ENCODE measurements at places on chromosomes 16 and 17.

GRCh38 chr16:72635694-72636093, 412.2 kb downstream of the ZFHX3 start:
- no peak for DNase-seq

DNA sequence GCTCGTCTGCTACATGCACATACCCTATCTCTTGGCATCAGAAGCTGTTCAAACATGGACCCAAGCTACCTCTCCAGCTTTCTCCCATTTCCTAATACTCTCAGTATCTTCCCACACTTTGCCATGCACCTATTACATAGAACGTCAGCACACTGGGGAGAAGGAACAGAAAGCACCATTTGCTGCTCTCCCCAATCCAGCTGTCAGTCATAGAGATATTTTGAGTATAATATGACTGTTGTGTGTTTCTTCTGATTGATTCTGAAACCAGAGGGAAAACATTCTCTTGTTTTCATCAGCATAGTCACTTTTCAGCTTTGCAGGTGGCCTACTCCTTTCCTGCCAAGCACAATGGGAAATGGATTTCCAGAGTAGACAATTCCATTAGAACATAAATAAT, 107.1 kb downstream of the ADAMTS18 start:
- DNase-seq, result no peak

- no peak for DNase-seq
Observed at GRCh38 chr17:55770196-55770870, 19.5 kb downstream of the PCTP start.

DNA sequence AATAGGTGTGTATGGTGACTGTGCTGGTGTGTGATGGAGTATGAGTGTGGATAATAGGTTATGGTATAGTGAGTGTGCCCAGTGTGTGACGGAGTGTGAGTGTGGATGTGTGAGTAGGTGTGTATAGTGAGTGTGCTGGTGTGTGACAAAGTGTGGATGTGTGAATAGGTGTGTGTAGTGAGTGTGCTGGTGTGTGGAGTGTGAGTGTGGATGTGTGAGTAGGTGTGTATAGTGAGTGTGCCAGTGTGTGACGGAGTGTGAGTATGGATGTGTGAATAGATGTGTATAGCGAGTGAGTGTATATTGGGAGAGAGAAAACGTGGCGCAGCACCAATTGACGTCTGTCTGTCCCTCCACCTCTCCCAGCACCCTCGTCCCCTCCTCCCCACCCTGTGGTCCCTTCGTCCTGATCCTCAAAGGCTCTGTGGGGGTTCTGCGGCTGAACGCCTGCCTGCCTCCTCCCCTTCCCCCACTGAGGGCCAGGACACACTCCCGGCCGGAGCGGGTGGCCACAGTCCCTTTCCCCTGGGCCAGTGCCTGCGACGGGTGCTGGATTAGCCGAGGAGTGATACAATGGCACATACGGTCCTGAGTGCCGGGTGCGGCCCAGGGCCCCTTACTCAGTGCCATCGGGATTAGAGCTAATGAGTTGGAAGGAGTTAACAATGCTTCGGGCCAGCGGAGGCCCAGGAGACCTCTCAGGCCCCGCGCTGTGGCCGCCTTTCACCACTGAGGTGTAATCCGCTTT, 160.0 kb downstream of the MRM1 start:
- DNase-seq, result no peak

- no peak for DNase-seq
Observed at GRCh38 chr16:78183437-78184237, 84.2 kb downstream of the WWOX start.

DNA sequence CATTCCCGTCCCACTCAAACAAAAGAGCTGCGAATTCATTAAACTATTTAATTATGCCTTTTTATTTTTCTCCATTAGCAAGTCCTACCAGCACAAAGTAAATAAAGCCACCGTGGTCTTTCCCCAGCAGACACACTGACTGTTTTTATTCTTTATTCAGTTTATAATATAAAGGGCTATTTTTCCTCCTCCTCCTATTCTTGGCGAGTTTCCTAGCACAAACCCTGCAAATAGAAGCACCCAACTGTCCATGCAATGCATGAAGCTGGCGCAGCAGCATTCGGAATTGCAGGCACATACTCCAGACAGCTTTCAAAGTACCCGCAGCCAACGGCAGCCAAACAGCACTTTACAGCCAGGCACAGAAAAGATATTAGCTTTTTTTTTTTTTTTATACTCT, 583.4 kb upstream of the PSMD7 start:
- DNase-seq, result no peak

GRCh38 chr16:15498427-15499175, 64.2 kb downstream of the BMERB1 start:
- no peak for DNase-seq

DNA sequence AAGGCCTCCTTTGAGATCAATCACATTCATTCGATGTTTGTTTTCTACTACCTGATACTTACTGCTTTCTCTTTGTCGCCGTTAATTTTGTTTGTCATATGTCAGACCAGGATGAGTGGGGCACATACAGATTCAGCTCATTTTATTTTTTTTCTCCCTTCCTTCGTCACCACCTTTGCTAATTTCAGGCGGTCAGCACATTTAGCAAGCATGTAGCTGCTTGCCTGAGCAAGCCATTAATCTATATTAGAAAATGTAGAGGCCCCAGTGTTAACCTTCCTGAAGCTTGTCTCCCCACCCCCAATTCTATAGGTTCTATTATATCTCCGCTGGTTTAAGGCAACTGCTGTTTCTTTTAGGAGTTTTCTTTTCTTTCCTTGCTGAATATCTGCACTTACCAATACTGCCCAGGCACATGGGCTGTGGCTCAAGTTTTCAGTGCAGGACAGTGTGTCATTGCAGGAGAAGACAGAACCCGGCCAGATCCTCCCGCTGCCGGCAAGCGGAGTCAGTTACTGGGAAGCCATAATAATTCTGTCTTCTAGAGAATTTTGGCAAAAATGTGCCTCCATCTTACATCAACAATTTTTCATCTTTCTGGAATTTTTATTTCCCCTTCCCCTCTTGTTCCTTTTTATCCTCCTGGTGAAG, 714.3 kb downstream of the WWOX start:
- no peak for DNase-seq

DNA sequence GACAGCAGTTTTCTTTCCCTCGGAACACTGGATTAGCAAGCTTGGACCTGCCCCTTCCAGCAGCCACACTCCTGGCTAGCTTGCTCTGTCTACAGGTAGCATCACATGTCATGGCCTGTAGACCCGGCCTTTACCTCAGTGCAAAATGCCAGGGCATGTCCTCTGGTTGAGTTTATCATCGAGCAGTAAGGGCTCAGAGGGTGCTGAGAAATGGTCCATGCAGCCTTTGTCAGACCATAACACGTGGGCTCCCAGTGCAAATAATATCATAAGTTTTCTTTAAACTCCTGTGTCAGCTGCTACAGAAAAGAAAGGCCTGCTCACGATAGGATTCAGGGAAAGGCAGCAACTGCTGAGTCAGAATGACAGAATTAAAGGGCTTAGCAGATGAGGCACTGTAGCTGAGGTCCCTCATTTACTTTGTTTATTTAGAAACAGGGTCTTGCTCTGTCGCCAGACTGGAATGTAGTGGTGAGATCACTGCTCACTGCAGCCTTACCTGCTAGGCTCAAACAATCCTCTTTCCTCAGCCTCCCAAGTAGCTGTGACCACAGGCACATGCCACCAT, 8.0 kb upstream of the GNA13 start:
- DNase-seq, result no peak

DNA sequence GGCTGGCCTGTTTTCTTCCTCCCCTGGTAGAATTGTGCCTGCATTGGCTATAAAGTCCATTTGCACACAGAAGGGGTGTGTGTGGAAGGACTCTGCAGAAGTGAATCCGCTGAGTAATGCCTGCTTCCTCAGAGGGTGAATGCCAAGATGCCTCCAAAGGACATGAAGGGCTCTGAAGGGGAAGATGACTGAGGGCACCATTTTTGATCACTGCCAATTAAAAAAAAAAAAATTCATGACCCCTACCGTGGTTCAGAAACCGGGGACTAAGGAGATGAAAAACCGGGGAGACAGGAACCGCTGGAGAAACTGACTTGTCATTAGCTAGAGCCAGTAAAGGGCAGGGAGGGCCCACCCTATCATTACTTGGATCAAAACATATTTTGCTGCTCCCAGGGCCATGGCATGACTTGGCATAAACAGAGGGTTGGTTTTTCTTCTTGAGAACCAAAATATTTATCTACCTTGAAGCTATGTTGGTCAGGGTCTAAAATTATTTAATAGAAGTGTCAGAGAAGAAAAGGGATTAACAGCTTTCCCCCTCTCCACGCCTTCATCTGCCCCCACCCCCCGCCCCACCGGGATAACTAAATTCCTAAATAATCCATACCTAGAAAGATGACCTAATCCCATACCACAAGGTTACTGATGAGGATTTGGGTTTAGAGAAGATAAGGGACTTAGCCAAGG, 3.6 kb upstream of the USP7 start:
- no peak for DNase-seq

- DNase-seq, result no peak
Observed at GRCh38 chr17:41651625-41652460, 27.5 kb upstream of the KRT17 start.

DNA sequence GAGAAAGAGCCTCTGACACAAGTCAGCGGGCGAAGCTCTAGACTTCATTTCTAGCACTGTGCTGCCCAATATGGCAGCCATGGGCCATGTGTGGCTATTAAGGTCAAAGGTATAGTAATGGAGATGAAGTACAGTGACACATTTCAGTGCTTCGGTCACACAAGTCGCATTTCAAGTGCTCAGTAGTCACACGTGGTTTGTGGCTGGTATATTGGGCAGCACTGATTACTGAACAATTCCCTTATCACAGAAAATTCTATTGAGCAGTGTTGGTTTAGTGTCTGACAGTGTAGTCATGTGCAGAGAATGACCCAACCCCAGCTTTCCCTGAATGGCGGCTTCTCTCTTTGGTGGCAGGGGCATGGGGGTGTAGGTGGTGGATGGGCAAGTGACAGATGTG, 84.9 kb upstream of the SDK2 start:
- DNase-seq, result no peak

GRCh38 chr17:61528171-61528570, 62.8 kb downstream of the NACA2 start:
- DNase-seq, result no peak

DNA sequence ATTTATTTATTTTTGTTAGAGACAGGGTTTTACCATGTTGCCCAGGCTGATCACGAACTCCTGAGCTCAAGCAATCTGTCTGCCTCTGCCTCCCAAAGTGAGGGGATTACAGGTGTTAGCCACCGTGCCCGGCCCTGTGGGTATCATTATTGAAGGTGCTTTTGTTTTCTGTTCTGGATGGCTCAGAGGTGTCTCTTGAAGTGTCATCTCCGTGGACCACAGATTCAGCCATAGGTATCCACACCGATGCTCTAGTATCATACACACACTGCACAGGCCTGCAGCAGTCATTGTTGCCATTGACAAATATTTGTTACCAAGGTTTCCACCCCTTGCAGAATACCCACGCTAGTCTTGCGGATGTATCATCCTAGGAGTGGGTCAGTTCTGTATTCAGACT, 446.2 kb downstream of the XYLT1 start:
- DNase-seq, result no peak

GRCh38 chr17:30226878-30227277, 8.6 kb downstream of the SLC6A4 start:
- DNase-seq, result no peak

GRCh38 chr17:81002409-81003361, 11.0 kb downstream of the CHMP6 start:
- no peak for DNase-seq

DNA sequence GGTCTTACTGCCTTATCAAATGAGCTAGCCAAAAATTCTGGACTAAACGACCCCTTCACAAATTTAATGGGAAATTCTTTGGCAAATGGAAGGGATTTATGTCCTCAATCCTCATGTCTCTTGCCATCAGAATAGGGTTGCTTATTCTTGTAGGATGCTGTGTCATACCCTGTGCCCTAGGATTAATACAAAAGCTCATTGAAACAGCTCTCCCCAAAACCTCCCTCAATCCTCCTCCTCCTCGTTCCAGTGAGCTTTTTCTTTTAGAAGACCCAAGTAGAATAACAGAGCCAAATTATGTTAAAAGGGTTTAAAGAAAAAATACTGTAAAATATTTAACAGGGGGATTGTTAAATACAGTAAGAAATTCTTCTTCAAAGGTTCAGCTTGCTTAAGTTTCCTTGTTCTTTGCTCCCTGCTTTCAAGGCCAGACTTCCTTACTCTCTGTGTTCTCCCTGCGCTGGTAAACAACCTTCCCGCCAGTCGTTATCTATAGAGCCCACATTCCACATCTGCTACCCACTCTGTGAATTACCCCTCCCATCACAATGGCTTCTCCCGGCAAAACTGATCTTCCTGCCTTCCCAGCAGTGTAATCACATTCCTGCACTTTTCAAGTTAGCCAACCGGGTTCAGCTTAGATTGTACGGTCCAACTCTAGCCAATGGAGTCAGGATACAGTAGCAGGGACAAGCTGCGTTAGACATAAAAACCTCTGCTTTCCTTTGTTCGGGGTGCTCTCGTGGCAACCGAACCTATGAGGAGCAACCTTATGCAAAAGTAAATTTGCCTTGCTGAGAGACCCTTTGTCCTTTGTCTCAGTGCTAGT, 9.7 kb downstream of the HPR start:
- no peak for DNase-seq

DNA sequence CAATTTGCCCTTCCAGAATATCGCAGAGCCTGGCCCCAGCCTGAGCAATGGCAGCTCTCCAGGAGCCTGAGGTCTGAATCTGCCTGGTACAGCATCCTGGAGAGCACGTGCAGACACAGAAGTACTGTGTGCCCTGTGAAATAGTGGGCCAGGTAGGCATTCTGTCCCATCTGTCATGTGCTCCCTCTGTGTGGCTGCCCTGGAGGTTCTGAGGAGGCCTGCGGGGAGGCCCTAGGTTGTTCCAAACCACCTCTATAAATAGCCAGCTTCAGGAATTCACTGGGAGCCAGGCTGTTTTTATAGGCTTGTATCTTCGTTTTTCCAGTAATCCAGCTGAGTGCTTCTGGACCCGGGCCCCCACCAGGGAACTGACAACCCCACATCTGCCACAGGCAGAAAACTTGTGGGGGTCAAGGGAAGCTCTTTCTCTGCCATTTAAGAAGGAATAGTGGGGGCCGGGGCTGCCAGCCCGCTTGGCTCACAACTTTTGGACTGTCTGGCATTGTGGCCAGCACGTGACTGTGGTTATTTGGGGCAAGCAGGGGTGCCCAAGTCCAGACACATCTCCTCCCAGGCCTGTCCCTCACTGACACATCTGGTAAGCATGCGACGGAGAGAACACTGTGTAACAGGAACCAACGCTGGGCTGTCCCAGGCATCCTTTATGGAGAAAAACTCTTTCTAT, 356.3 kb upstream of the TNRC6C start:
- no peak for DNase-seq

DNA sequence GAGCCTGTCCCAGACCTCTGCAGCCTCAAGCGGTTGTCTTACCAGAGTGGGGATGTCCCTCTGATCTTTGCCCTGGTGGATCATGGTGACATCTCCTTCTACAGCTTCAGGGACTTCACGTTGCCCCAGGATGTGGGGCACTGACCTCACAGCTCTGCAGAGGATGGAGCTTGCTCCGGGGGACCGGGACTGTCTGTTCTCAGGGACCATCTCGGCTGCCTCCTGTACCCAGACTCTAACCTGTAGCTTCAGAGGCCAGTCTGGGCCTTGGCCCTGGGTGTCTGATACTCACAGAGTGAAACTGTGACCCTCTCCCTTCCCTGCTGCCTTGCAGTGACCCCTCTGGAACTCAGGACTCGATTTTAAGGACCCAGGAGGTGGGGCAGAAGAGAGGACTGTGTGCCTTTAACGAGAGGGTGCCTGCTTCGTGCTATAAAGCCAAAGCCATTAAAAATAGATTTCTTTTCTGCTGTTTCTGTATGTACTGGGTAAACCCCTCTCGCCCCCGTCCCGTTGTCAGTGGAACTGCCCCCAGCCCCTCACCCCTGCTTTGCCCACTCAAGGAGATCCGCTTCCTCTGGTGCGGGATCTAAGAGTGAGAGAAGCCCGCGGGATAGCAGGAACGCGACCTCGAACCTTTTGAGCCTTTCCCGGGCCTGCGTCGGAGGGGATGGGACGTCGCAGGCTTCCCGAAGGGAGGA, 1.1 kb upstream of the LLGL2 start:
- DNase-seq, result no peak

All from SIG-M5 (cell line).